ENCODE measurements at places on chromosomes 1 and 21.

- no peak for DNase-seq
These were observed 401.5 kb downstream of the PTPRC start for GRCh38 chr1:199040076-199040905.

- DNase-seq: no peak
These were observed 259.9 kb downstream of the CTH start for GRCh38 chr1:70671006-70671405.

DNA sequence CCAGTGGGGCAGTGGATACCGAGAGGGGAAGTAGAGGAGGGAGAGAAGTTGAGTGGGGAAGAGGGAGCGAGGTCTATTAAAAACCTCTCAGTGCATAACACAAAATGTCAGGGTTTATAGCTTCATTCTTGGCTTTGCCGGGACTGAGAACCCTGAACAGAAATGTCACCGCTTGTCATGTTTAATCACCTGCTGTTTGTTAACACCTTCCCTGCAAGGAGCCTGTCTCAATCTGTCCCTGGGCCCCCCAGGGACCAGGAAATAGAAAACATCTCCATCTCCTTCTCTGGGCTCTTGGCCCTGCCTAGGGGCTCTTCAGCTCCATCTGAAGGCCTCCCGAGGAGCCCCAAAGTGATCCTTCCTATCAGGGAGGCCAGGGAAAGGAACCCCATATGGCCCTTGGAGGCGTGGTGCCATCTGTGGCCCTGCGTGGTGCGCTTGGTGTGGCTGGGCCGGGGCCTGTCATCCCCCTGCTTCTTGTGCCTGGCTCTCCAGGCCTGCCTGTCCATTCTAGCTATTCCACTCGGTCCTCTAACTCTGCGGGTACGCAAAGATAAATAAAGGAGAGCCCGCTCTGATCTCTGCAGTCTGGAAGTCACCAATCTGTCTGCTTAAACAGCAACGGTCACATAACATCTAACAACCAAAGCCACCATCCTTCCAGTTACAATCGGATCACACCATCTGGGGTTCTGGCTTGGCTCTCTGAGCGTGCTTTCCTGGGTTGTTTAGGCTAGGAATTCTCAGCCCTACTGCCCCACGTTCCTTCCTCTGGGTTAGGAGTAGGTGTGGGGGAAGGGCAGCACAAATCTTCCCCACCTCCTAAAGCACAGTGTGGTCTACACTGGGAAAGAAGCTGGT, 113.8 kb downstream of the CASZ1 start:
- no peak for DNase-seq

DNA sequence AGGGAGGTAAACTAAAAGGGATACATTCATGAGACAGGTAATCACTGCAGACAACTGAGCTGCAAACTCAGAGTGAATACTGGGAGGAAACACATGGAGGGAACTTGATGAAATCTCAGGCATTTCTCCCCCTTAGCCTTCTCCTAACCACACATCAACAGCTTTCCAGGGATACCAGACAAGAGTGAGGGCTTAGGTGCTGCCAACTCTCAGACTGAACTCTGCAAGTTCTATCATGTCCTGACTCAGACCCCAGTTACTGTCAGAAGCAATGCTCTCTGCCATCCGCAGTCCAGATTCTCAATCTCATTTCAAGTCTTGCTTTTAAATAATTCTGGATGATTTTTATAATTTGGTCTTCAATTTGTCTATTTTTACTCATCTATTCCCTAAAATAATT, 267.3 kb downstream of the LTN1 start:
- no peak for DNase-seq

- no peak for DNase-seq
These were observed 181.6 kb downstream of the KIF26B start for GRCh38 chr1:245336149-245336983.

DNA sequence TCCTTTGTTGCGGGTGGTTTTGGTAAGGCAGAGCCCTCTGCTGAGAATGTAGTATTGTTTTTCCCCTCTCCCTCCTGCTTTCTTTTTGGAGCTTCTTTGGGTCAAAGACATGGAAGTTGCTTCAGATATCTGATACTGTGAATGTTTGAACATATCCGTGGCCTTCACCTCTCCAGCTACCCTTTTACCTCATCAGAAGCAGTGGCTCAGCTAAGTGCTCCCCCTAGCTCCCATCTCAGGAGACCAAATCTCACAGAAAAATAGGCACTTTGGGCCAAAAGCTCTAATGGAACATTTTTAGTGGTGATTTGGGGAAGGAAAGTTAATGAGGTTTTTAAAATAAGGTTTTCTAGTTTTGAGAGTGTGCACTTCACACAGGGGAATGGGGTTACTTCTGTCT, 6.3 kb downstream of the TMEM200B start:
- DNase-seq: no peak

- DNase-seq: no peak
These were observed 24.6 kb upstream of the TRAPPC10 start for GRCh38 chr21:43987509-43987908.

DNA sequence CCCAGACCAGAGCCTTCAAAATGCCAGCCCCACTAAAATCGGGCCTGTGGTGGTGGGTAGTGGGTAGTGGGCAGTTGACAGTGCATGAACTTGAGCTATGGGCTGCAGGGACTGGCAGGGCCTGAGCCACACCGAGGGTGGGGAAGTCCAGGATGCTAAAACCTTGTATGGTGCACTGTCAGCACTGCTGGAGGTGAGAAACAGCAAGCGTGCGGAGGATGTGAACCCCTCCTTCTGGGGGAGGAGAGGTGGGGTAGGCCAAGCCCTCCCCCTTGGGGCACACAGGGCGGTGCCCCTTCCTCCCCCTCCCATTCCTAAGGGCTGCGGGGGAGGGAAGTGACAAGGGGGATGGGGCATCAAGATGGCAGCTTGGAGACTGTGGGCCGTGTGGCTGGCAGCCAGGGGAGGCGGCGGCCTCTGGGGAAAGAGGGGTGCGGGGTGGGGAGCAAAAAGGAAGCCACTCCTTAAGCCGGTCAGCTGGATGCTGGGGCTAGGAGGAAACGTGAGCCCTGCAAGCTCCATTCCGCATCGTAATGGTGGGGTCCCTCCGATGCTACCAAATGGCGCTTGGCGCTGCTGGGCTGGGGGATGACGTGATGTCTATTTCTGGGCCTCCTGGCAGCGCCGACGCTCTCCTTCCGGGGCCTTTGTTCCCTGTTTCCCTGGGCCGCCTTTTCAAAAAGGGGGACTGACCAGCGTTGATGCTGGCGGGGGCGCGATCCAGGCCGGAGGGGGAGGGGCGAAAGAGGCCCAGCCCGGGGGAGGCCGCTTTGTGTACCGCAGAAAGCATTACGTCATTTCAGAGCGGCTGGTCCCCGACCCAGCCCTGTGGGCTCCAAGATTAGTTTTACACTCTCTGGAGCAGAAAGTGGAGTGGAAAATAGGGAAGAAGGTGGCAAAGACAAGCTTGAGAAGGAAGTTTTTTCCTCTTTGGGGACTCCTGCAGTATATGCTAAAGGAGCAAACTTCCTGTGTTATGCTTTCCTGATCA, 809 bp downstream of the SYT11 start:
- DNase-seq: peak; percentile 85

GRCh38 chr21:38839328-38840286, 33.9 kb downstream of the ETS2 start:
- no peak for DNase-seq

- DNase-seq: no peak
These were observed 961 bp upstream of the FUCA1 start for GRCh38 chr1:23869051-23869450.

DNA sequence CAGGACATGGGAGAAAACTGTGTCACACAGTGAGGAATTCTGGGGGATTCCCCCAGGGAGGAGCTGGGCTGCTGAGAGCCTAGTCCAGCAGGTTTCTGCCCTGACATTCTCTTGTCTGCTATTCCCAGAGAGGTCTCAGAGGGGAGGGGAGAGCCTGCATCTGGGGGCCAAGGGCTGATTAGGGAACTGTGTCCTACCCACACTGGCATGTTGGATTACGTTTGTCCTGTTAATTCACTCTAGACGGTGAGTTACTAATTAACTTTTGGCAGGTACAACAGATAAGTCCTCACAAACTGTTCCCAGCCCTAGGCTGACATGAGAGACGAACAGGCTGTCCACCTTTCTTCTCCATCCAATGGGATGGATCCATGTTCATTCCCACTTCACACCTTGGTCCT, 2.6 kb upstream of the SH3BGRL3 start:
- no peak for DNase-seq

DNA sequence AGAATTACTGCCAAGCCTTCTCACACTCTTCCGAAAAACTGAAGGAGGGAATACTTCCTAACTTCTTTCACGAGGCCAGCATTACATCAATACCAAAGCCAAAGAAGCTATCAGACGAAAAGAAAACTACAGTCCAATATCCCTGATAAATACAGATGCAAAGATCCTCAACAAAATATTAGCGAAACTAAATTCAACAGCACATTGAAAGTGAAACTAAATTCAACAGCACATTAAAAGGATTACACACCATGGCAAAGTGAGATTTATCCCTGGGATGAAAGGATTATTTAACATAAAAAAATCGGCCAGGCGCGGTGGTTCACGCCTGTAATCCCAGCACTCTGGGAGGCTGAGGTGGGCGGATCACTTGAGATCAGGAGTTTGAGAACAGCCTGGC, 176.8 kb downstream of the FAF1 start:
- DNase-seq: no peak

DNA sequence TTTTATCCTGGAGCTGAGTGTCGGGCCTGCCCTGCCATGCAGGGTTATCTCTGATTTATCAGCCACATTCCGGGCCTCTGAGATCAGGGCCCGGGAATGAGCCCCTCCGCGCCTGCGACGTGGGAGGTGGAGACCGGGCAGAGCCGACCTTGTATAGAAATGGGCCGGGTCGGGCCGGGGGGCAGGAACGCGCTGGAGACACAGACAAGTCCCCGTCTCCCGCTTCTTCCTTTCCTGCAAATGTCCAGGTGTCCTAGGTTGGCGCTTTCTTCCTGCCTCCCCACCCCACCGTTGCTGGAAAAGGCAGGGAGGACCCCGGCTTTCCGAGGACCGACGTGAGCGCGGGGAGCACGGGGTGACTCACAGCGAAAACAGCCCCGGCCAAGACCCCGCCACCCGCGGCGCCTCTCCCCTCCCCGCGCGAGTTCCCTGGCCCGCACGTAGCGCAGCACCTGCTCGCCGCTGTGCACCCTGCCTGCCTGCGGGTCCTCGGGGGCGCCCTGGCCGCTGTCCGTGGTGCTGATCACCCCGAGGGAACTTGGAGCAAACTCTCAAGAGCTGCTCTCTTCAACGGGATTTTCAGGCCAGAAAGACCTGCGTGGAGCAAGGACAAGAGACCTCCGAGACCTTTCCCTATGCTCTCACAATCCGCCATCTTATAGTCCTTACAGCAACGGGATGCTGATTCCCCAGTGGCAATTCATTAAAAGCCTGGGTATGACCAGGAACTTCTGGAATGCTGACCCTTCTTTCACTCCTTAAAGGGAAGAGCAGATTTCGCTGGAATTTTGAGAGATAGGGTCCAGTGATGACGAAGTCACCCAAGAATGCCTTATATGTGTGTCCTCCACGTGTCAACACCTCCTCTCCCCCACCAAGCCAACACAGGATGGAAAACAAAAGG, 475 bp upstream of the NPPB start:
- no peak for DNase-seq

DNA sequence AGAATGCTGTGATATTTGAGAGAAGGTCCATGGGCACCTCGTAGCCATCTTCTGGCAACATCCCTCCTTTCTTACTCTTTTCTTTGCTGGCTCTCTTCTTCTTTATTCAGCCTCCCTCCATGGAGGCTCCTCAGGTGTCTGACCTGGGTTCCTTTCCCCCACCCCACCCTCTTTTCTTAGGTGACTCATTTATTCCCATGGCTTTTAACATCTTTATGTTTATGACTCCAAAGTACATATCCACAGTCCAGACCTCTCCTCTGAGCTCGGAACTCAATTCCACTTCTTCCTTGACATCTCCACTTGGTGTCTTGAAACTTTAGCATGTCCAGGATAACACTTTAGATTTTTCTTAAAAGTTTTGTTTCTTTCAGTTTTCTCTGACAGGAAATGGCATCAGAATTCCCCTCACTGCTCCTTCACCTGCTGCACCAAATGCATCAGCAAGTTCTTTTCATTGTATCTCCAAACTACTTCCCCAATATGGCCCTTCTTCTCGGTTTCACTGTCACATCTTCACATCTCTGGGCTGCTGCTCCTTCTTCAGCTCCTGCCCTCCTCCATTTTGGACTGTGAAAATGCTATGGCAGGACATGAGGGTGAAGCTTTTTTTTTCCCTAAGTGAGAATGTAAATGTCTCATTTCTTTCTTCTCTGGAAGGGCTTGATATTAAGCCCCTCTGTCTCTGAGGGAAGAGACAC, 95.9 kb downstream of the GIPC2 start:
- no peak for DNase-seq

- no peak for DNase-seq
These were observed 14.7 kb downstream of the INTS3 start for GRCh38 chr1:153742411-153743142.

DNA sequence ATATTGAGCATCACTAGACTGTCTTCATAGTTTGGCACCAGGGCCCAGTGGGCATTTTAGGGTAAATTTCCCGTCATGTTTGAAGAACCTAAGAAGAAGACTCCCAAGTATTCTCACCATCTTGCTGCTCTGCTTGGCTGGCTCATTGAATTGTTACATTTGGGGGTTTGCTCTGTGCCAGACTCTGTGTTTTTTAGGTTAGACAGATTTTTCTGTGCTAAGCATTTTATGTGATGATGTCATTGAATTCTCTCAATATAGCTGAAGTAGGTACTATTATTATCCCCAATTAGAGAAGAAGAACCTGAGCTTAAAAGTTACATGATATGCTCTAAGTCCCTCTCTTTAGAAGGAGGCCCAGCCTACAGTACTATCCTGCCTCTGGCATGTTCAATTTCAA, 28.0 kb upstream of the DNASE2B start:
- DNase-seq: no peak

DNA sequence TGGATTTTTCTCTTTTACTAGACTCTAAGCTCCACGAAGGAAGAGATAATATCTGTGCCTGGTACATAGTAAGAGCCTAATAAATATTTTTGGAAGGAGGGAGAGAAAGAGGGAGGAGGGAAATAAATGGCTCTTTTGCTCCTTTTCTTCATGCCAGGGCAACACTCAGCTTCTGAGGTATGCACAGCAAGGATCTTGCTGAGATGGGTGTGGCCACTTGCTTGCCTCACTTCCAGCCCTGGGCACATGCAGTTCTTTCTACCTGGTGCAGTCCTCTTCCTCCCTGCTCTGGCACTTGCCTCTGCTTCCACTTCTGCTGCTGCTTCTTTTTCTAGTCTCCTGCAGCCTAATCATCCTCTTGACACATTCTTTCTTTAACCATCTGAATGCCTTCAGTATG, 148.1 kb downstream of the FGGY start:
- no peak for DNase-seq

DNA sequence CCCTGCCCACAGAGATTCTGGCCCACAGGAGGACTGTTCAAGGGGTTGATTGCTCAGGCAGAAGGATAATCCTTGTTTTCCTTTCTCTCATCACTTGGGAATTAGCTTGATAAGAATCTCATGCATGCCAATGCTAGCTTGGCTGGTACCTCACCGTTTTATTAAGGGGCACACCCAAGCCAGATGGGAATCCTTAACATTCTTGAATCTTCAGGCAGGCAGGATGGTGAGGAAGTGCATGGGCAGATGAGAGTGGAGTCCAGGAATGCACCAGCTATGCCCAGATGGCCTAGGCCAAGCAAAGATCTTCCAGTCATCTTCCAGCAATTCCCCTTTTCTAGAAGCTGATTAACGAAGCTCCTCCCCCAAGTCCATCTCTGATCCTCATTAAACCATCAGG, 4.1 kb upstream of the LCE7A start:
- DNase-seq: no peak

- DNase-seq: no peak
These were observed 90.5 kb downstream of the SPATA17 start for GRCh38 chr1:217721692-217722091.
